ENCODE measurements at places on chromosomes 2 and 18.
A peak's percentile ranks its signal among the peaks of the same experiment; 100 is the strongest.

DNA sequence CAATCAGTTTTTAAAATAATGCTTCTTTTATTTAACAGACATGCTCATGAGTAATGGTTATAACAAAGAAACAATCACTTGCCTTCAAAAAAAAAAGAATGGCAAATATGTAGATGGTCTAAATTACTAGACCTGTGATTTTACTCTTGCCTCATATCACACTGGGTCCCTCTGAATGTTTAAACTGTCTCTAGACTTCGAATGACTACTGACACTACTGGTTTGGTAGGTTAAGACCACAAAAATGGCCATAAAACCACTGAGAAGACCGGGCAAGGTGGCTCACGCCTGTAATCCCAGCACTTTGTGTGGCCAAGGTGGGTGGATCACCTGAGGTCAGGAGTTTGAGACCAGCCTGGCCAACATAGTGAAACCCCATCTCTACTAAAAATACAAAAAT lies 5.1 kb upstream of the SELENOI start:
- no peak for DNase-seq

DNA sequence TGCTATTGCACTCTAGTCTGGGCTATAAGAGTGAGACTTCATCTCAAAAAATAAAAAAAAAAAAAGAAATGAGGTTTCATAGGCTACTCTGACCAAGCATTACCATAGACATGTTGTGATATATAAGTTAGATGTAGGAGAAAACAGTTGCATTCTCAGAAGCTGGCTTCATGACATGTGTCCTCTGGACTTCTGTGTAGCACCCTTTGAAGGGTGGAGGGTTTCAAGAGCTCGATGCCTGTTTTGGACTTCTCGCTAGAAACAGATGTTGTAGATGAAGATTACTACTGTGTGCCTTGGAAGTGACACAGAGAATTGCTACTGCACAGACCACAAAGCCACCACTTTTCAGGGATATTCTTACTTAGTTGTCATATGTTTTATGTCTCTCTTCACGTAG lies 91.0 kb downstream of the TMEM247 start:
- DNase-seq: no peak

GRCh38 chr2:28601616-28602015 lies 105.8 kb downstream of the PLB1 start:
- no peak for DNase-seq

DNA sequence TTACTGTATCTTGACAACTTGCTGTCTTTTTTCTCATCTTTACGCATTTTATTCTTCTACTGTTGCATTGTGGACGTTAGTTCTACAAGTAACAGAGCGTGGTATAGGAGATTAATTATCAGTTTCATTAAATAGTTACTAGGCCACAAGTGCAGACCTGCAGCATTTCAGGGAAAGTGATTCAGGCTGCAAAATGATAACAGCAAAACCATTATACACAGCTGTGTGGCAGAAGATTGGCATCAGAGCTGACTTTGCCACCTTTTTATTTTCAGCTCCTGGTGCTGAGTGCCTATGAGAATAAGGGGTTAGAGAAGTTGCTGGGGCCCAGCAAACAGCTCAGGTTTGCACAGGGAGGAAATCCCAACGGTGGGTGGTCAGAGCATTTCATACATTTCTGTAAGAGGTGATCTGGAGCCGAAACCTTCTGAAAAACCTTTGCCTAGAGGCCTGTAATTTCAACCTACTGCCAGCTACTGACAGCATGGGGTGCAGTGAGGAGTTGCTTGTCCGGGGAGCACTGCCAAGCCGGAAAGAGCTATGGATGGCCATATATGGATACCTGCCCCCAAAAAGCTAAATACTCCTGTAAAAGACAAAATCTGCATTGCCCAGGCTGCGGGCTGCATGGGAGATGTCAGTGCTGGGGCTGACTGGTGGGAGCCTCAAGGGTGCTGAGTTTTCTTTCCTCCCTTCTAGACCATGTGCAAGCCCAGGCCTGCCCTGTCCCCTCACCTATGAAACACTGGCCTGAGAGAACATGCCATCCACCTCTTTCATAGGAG lies 2.7 kb upstream of the CCBE1 start:
- DNase-seq: no peak

- DNase-seq: no peak
Measured at GRCh38 chr2:20638014-20638413, 12.9 kb downstream of the HS1BP3 start.

GRCh38 chr2:127082974-127083373 lies 24.0 kb downstream of the BIN1 start:
- peak; percentile 39 for DNase-seq

- DNase-seq: no peak
Measured at GRCh38 chr2:7428454-7429204, 511.4 kb downstream of the RNF144A start.

Measured in AG10803 (cell line).